ENCODE measurements at places on chromosomes 12 and 14.
A peak's percentile ranks its signal among the peaks of the same experiment; 100 is the strongest.

DNA sequence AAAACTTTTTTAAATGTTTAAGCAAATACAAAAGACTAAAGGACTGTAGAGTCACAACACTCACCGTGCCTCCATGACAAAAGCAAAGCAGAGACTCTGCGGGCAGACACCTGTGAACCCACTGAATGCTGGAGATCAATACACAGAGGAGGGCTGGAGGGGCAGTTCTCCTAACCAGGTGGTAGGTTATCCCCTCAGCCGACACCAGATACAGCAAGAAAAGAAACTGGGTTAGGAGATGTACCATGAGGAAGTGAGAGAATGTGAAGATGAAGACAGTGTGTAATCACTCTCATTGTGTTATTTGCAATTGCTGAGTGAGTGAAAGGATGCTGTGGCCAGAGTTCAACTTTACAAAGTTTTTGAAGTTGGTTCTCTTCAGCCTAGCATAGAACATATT is 480.3 kb downstream of the BCL11B start:
- DNase-seq: no peak

DNA sequence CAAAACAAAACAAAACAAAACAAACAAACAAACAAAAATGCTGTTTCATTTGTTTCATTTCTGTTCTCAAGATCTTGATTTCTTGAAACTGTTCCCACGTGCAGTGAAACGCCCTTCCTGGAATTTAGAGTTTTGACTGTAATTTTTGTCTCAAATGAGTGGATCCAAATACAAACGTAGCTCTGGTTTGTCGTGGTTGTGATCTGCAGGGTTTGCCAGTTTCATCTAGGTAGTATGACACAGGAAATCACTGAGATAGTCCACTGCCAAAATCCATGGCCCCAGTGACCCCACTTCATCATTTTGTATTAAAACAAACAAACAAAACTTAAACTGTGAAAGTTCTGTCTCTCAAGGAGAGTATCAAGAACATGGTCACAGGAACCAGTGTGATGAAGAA is 838.6 kb downstream of the BCL11B start:
- no peak for DNase-seq

GRCh38 chr12:93387780-93388179 is 10.1 kb downstream of the NUDT4 start:
- no peak for DNase-seq

GRCh38 chr14:75295491-75296345 is 17.1 kb downstream of the FOS start:
- DNase-seq: peak; percentile 88

- no peak for DNase-seq
Measured at GRCh38 chr14:36844443-36845195, 183.0 kb downstream of the PAX9 start.

GRCh38 chr12:64544371-64545080 is 65.8 kb upstream of the RASSF3 start:
- no peak for DNase-seq

GRCh38 chr14:61562321-61563161 is 132.8 kb upstream of the HIF1A start:
- DNase-seq: no peak

DNA sequence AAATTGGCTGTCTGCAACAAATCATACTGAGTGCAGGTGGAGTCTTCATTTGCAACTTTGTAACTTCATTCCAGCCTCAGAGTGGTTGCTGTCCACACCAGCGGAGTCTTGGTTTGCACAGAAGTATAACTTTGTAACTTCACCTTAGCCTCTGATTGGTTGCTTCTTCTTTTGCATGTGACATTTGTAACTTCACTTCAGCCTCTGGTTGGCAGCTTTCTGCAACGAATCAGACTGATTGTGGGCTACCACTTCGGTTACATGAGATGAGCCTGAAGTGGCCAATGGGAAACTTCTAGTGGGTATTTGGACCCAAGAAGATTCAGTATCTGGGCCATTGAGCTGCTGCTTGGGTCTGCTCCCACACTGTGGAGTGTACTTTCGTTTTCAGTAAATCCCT is 17.8 kb downstream of the RASSF8 start:
- DNase-seq: no peak

- no peak for DNase-seq
Measured at GRCh38 chr12:101945369-101946232, 68.2 kb downstream of the DRAM1 start.

- peak; percentile 40 for DNase-seq
Measured at GRCh38 chr12:94074980-94075629, 73.3 kb upstream of the PLXNC1 start.

DNA sequence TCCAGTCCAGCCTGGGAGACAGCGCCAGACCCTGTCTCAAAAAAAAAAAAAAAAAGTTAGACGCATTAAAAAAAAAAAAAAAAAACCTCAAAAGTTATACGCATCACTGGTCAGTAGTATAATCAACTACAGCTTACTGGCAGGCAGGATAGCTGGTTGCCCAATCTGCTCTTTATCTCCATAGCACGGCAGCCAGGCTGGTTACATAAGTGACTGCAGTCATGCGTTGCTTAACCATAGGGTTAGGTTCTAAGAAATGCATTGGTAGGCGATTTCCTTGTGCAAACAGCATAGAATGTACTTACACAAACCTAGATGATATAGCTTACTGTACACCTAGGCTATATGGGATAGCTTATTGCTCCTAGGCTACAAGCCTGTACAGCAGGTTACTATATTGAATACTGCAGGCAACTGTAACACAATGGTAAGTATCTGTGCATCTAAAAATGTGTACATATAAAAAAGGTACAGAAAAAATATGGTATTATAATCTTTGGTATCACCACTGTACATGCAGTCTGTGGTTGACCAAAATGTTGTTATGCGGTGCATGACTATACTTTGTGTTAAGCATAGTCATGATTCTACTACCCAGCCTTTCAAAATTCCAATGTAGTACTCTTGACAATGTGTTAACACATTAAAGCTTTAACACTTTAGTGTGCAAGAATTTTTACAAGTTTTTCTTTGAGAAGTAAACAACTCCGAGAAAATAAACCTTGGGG is 8.1 kb downstream of the L2HGDH start:
- no peak for DNase-seq

DNA sequence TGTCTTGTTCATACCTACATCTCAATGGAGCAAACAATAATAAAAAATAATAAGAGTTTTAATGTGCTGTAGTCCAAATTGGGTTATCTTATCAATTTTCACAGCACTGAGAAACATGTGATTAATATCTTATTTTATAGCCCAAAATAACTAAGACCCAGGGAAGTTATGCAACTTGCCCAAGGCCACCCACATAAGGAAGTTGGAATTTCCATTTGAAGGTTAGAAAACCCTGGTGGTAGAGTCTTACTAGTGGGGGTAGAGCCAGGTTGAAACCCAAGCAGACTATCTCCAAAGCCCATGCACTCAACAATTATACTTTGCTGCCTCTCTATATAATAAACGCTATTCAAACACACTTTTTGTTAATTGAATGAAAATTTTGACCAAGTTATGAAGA is 270.0 kb upstream of the CAND1 start:
- DNase-seq: no peak

- DNase-seq: no peak
Measured at GRCh38 chr14:73973497-73973896, 23.4 kb downstream of the COQ6 start.

GRCh38 chr12:53499266-53500141 is at the start of gene MAP3K12:
TSS of gene MAP3K12 (minus strand) at chr12:53499458. CDS start at chr12:53487391, 12,067 bp downstream.
- peak; percentile 64 for DNase-seq

DNA sequence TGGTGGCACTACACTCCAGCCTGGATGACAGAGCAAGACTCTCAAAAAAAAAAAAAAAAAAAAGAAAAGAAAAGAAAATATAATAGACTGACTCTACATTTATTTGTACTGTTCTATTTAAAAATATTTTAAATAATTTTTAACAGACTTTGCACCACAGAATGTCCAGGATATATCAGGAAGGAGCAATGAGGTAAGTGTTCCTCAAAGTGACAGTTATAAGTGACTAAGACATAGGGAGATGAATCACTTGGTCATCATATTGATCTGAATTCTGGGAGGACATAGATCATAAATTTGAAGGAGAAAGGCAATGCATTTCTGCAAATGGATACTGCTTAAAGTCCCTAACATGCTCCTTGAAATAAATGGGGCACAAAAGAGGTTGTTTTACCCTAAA is 221.5 kb downstream of the KCNC2 start:
- DNase-seq: no peak

DNA sequence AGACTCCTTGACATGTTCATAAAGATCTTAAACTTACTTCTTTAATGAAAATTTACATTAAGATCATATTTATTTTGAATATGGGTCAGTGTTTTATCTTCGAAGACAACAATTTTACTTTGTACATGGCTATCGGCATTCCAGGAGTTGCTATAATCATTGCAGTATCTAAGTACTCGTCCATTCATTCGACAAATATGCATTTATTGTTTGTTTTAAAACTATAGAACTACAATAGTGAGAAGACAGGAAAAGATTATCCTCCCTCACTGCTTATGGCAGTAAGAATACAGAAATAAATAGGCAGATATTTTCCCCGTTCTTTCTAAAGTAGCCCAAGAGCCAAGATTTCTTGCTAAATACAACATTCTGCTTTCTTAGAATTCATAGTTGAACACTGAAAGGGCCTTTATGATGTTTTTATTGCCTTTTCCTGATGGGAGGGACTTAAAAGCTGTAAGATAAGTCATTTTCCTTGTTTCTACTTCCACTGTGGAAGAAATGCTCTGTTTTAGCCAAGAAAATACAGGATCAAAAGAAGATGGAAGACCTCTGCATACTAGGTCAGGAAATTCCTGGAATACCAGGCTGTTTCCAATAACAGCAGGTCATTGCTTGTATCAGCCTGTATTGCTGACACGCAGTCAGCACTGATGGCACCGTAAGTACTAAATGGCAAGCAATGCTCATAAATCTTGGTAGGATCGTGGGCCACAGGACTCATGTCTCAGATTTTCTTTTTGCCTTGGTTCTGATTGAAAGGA is 521.0 kb upstream of the ATP2B1 start:
- DNase-seq: no peak

- no peak for DNase-seq
Measured at GRCh38 chr12:116455540-116456329, 103.4 kb upstream of the MAP1LC3B2 start.

DNA sequence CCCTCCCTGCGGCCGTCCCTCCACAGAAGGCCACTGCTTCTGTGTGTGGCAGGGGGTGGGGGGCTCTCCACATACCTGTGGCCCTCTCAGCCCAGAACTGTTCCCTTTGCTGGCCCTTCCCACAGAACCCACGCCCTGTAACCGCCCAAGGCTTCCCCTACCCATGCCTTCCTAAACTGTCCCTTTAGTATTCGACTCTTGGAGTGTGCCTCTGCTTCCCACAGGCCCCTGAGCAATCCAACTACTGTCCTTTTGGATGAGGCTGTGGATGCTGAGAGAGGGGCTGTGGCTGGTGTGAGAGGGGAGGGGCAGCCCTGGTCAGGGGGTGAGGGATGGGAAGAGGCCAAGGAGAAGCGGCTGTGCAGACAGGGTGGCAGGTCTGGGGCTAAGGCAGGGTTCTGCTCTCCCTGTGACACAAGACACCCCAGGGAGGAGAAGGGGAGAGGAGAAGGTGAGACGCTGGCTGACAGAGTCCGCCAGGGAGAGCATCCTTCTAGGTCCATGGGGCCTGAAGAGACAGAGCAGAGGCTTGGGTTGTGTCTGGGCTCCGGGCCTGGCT is 46.0 kb downstream of the DLK1 start:
- no peak for DNase-seq

GRCh38 chr14:95056476-95056875 is 100.9 kb downstream of the DICER1 start:
- DNase-seq: no peak

DNA sequence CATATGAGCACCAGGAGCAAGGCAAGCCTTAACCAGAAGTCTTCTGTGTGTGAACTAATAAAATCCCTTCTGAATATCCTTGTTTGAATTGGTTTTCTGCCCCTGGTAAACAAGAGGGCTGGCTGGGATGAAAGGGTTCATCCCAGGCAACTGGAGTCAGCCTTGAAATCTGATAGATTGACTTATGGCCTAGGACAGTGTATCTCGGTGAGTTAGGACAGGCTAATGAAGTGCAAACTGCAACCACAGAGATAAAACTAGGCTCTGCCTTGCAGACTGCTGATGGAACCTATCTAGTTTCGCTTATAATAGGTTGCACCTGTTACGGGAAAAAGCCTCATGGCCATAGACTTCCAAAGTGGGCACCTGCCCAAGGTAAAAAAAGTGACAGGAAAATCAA is 451.9 kb upstream of the NOVA1 start:
- no peak for DNase-seq

DNA sequence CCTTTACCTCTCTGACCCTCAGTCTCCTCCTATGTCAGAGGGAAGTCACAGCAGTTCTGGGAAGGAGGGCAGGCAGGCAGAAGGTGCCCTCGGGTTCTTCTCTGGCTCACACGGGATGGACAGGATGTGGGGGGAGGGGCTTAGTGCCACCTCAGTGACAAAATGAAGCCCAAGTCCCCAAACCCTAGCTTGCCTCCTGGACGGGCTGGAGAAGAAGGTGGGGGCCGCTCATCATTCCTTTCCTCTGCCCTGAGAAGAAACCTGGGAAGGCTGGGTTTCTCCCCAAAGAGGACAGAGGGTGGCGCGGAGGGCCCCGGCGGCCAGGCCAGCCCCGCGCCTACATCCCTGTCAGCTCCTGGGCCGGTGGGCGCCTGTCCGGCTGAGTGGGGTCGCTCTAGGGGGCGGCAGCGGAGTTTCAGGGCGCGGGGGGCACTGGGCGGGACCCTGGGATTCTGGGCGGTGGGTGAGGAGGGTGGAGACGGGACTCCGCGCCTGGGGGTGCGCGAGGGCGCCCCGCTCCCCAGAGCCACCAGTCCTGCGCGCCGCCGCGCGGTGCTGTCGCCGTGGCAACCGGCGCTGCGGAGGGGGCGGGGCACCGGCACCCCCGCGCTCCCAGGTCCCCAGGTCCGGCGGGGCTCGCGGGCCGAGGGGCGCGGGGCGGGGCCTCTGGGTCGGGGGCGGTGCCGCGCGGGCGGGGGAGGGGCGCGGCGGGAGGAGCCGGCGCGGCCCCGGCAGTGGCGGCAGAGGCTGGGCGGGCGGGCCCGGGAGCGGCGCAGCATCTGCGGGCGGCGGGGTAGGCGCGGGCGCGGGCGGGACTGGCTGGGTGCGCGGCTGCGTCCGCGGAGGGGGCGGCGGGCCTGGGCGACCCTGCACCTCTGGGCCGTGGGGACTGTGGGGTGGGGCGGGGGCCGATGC is at the start of gene TMEM121:
TMEM121 (plus strand) TSS at position 723 of the 915 bp plus-strand sequence. CDS start 2,252 bp downstream, outside the sequence.
- no peak for DNase-seq

GRCh38 chr12:21819236-21819635 is 44.7 kb upstream of the KCNJ8 start:
- no peak for DNase-seq

DNA sequence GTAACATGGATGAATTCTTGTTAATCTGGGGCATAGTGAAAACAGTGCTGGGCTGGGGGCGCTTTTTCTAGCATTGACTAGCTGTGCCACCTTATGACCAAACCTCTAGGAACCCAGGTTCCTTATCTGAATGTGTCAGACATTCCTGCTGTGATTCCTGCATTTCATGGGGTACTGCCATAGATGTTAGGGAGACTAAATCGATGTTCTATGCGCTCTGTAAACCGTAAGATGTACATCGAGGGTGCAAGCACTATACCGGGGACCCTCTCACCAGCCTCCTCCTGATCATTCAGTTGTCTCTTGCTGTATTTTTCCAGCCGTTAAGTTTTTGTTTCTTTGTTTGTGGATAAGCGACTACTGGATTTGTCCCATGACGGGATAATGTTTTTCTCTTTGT is 170.9 kb upstream of the PARP11 start:
- DNase-seq: no peak

- peak; percentile 69 for DNase-seq
Measured at GRCh38 chr12:118377884-118378470, 1.6 kb downstream of the SUDS3 start.

GRCh38 chr14:75040507-75040906 is 10.8 kb downstream of the MLH3 start:
- no peak for DNase-seq

- no peak for DNase-seq
Measured at GRCh38 chr12:45880533-45880932, 109.8 kb downstream of the SCAF11 start.

Data from mucosa of descending colon (tissue), 3 donors.